ENCODE measurements at places on chromosomes 12 and 14.

DNA sequence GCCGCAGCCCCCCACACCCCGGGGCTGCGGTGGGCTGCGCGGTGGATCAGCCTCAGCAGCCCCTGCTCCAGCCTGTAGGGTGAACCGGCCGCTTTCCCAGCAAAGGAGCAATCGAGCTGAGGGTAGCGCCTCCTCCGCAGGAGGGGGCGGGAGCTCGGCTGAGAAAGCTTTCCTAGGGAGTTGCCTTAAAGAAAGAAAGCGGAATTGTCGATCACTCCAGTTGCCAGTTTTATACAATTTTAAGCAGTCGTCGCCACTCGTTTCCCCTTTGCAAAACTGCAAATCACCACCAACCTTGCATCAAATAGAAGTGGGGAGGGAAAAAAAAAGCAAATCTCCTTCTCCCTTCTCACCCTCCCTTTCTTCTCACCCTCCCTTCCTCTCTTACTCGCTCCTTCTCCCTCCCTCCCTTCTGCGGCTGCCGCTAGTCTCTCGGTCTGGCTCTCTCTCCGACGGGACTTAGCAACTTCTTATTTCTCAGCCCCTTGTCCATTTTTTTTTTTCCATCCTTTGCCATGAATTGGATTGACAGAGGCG lies at the start of gene PDE3A:
Gene PDE3A, plus strand, starts transcription at position 424 of the 537 bp plus-strand sequence. CDS start 748 bp downstream, outside the sequence.
- peak within 1 kb of the TSS; percentile 90 for H3K4me3 ChIP-seq
- H3K27ac ChIP-seq: no peak within 1 kb of the TSS
- H3K27me3 ChIP-seq: peaks cover 2% of the 10 kb centered on the region
- H3K4me1 ChIP-seq: no peaks in the 10 kb centered on the region

DNA sequence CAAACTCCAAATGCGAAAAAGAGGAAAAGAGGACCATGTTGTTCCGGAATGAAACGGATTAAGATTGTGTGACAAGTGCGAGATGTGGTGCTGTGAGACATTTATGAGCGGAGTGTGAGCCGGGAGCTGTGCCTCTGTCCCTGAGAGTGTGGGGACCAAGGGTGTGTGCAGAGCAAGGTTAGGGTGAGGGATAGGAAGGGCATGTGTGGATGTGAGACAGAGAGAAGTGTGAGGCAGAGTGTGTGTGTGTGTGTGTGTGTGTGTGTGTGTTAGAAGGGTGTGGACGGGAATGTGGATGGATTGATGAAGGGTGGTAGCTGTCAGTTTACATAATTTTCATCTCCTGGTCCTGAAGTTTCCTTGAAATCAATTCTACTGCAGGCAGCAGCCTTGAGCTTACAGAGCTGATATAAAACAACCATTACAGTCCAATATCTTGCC lies 4.3 kb upstream of the OTX2 start:
- peaks cover 9% of the 10 kb centered on the region for H3K4me1 ChIP-seq
- peak; percentile 58 for DNase-seq
- no peaks in the 10 kb centered on the region for H3K36me3 ChIP-seq
- peak overlapping the region; percentile 65 for H3K4me3 ChIP-seq

DNA sequence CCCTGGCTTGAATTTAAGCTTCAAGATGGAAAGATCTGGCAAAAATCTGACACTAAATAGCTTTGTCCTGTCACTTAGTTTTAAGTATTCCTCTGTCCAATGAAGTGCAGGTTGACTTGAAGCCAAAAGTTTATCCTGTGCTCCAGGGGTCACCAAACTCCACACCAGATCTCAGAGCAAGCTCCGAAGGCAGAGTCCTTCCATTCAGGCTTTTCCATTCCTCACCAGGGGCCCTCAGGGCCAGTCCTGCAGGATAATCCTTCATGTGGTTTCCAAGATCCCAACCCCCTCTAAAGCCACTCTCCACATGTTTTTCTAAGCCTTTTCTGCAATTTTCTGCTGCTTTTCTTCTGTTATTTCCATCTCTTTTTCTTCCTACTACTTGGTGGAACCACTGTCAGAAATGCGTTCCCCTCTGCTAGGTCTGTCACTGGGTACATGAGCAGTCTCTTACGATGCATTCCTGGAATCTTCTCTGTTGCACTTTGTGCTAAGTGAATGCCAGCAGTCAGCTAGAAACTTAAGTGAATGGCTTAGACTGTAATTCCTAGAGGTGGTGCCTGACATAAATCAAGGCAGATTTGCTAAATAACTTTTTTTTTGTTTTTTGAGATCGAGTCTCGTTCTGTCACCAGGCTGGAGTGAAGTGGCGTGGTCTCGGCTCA lies 251.4 kb downstream of the MSRB3 start:
- no peaks in the 10 kb centered on the region for H3K27me3 ChIP-seq
- peaks cover 2% of the 10 kb centered on the region for H3K4me1 ChIP-seq
- no peak overlapping the region for H3K4me3 ChIP-seq
- H3K27ac ChIP-seq: no peak overlapping the region

DNA sequence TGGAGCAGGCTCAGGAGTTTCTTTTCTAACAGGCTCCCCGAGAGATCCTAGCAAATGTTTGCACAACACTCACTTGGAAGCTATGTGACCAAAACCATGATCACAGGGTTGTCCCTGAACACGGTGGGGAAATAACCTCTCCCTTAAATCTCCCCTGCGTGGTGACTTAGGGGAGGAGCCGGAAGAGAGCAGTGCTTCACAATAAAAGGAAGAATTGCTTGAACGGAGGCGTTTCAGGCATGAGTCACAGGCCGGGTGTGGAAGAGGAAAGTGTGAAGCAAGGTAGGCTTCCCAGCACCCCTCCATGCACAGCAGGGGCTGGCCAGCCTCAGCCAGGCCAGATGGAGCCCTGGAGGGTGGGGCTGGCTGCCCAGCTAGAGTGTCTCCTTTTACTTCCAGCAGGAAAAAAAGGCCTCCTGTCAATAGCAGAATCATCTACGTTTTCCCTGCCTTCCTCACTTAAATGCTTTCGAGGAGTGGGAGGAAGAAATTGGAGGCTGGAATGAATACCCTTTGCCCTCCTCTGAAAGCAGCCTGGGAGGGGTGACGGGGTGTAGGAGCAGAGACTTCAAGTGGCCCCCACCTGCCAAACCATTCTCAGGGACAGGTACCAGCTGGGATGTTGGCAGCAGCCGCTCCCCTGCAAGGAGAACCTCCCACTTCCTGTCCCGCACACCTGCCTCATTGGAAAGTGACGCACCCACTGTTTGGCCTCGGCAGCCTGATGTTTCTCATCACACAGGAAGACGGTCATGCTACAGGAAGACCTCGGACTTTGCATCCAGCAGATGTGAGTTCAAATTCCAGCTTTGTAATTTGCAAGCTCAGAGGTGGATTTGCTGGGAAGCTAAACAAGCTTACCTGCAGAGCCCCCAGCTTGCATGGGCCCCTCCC lies 30.1 kb upstream of the PPP2R5C start:
- H3K4me3 ChIP-seq: no peak overlapping the region
- peaks cover 3% of the 10 kb centered on the region for H3K4me1 ChIP-seq
- no peaks in the 10 kb centered on the region for H3K27me3 ChIP-seq
- H3K27ac ChIP-seq: no peak overlapping the region
- DNase-seq: peak; percentile 84

GRCh38 chr12:92756898-92757596 lies 54.3 kb downstream of the PLEKHG7 start:
- no peak overlapping the region for H3K4me3 ChIP-seq
- no peaks in the 10 kb centered on the region for H3K36me3 ChIP-seq
- H3K27ac ChIP-seq: no peak overlapping the region
- no peaks in the 10 kb centered on the region for H3K27me3 ChIP-seq
- DNase-seq: no peak

DNA sequence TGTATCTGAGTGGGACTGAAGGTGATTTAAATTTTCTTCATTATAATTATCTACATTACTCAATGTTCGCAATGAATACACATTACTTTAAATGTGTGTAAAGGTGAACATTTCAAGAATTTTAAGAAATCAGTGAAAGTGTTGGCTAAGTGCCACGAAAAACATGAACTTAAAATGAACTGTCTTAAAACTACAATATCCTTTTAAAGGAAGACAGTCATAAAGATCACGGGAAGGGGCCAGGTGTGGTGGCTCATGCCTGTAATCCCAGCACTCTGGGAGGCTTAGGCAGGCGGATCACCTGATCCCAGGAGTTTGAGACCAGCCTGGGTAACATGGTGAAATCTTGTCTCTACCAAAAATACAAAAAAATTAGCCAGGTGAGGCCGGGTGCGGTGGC lies 11.2 kb downstream of the MOK start:
- H3K36me3 ChIP-seq: no peaks in the 10 kb centered on the region
- no peak overlapping the region for H3K4me3 ChIP-seq
- DNase-seq: no peak
- H3K27me3 ChIP-seq: no peaks in the 10 kb centered on the region

DNA sequence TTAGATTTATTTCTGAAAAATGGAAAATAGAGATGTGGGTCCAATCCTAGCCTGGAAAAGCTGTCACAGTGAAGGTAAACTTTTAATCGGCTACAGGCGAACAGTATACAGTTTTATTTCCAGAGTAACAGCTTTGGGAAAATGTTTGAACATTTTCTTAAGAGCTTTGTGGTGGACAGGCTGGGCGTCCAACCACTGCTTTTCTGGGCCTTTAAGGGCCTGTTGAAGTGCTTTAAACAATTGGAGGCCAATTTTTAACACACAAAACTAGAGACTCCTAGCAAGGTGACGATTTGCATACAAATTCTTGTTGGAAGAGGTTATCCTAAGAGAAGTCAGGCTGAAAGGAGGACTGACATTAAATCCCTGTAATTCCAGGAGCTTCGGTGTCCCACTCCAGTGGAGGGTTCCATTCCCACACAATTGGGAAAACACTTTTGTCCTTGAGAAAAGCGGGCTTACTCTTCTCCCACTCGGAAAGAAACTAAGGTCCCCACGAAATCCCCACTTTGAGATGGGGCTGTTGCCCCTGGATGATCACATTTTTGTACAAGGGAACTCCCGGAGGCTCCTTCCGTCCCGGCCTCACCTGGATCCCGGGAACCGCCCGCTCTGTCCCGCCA lies 26.9 kb downstream of the BCL11B start:
- peaks cover 40% of the 10 kb centered on the region for H3K4me1 ChIP-seq
- peak overlapping the region; percentile 85 for H3K27ac ChIP-seq
- DNase-seq: no peak
- peak overlapping the region; percentile 90 for H3K4me3 ChIP-seq

DNA sequence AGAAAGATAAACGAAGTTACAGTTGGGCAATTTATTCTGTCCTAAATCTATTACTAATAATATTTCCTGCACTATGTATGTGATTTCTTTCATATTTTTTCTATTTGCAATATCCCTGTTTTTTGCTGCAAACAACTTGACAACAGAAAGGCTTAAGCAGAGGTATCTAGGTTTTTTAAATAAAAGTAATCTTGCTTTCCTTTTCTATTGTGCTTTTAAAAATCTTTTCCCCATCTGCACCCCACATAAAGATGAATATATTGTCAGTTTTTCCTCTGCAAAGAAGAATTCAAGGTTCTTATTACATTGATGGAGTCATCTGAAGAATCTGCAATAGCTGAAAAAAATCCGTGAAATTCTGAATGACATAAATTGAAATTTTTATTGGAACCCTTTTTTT lies 502 bp upstream of the RALGAPA1 start:
- H3K4me3 ChIP-seq: peak overlapping the region; percentile 85
- no peak for DNase-seq
- H3K27me3 ChIP-seq: no peaks in the 10 kb centered on the region
- H3K27ac ChIP-seq: no peak overlapping the region
- no peaks in the 10 kb centered on the region for H3K36me3 ChIP-seq

GRCh38 chr12:54075409-54075808 lies 21.8 kb downstream of the HOXC4 start:
- peaks cover 3% of the 10 kb centered on the region for H3K4me1 ChIP-seq
- H3K27ac ChIP-seq: no peak overlapping the region
- peak; percentile 39 for DNase-seq
- no peak overlapping the region for H3K4me3 ChIP-seq

- H3K27ac ChIP-seq: no peak overlapping the region
- DNase-seq: peak; percentile 65
- no peaks in the 10 kb centered on the region for H3K36me3 ChIP-seq
- no peaks in the 10 kb centered on the region for H3K27me3 ChIP-seq
Observed at GRCh38 chr12:87670448-87670847, 358.8 kb downstream of the C12orf50 start.

DNA sequence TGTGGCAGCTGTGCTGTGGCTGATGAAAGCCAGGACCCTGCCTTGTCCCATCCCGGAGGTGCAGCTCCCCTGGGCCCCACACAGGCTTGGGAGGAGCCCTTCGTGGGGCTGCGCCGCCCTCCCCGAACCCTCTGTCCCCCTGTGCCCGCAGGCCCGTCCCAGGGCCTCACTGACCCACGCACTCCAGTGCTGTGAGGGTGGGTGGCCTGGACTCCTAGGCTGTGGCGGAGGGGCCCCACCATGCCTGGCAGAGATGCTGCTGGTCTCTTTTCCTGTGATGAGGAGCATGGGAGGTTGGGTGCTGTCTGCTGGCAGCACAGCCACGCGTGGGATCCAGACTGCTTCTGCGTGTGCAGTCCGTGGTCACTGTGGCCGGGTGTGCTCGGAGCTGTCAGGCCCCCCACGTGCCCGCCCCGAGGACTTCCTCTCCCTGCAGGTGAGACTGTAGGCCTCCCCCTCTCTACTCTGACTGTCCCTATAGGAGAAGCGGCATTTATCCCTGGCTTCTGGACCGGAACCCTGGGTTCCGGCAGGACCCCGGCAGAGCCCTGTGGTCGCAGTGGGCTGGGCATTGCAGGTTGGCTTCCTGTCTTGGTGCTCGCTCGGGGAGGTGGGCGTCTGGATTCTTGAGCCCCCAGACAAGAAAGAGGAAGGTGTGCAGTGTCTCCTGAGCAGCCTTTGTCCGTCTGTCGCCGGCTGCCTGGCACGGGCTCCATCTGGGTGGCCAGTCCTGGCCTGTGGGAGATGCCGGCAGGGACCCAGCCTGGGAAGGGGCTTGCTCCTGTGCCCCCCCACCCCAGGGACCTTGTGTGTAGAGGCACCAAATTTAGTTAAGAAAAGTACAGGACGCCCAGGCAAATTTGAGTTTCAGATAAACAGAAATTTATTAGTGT lies 2.3 kb downstream of the MTA1 start:
- no peaks in the 10 kb centered on the region for H3K27me3 ChIP-seq
- no peaks in the 10 kb centered on the region for H3K4me1 ChIP-seq
- peak overlapping the region; percentile 94 for H3K4me3 ChIP-seq
- H3K27ac ChIP-seq: no peak overlapping the region
- H3K36me3 ChIP-seq: peaks cover 37% of the 10 kb centered on the region

DNA sequence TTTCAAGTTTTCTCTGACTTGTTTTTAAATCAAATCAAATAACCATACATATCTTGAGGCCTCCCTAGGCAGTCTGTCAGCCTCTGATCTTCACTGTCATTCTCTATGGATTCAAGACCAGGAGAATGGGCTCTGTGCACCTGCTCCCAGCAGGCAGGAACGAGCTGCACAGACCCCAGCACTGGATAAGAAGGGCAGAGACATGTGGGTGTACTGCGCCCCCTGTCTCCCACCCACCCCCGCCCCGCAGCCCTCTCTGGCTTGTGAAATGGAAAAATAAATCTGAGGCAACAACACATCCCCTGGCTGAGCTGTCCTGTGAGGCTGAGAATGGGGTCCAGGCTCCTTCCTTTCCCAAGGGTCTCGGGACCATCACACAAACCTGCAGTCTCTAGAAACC lies 26.3 kb downstream of the CLMN start:
- H3K4me1 ChIP-seq: 0 out of 2 replicates have a peak, but pooled peaks cover 5% of the 10 kb centered on the region
- H3K36me3 ChIP-seq: peaks cover 3% of the 10 kb centered on the region
- no peak for DNase-seq
- no peak overlapping the region for H3K27ac ChIP-seq
- H3K4me3 ChIP-seq: no peak overlapping the region
- no peaks in the 10 kb centered on the region for H3K27me3 ChIP-seq

All from H9 (cell line).